ENCODE measurements at places on chromosomes 5 and 9. TPM values are rescaled to one million over a fixed set of nuclear protein-coding genes. Genes with fewer than 3 reads are reported as not detected.

TXNDC8 gene
- not detected for total RNA-seq

OTP gene
- total RNA-seq: not detected

FGF18 gene
- total RNA-seq: 2.3 TPM

SCGB3A2 gene
- total RNA-seq: not detected

HAVCR1 gene
- total RNA-seq: 1.2 TPM

SPATA31D4 gene
- total RNA-seq: not detected

ANKRD31 gene
- 0.55 TPM for total RNA-seq

- no peak for DNase-seq
Observed at GRCh38 chr5:61534481-61535267, 202.6 kb downstream of the ZSWIM6 start.

GRCh38 chr5:6540111-6540827, 91.6 kb downstream of the UBE2QL1 start:
- DNase-seq: no peak

DNA sequence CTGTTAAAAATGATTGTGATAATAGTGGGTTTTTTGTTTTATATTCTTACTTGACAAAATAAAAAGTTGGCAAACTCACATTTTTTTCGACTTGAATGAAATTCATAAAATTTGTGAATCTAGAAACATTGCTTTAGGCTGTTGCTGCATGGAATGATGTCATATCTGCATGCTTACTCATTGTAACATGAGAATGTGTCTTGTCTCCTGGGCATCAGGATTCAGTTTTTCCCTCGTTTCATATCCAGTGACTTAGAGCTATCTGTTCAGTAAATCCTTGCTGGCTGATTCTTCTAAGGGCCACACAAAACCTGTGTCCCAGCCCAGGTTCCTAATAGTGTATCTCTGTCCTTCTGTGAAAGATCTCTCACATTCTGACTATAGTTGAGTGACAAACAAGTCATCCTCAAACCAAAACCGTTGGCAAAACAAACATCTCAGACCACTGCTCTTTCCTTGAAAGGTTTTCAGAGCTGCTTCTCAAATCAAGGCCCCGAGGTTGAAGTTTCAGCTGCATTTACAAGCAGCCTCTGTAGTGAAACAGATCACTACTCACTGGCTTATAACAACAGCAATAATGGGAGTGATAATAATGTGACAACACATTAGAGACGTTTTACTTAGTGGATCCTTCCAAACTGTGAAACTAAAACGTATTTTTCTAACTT, 95.0 kb downstream of the NPR3 start:
- DNase-seq: no peak

- no peak for DNase-seq
Observed at GRCh38 chr9:26132746-26133312, 454.6 kb upstream of the TUSC1 start.

GRCh38 chr9:16461137-16461840, 409.2 kb downstream of the BNC2 start:
- DNase-seq: no peak

GRCh38 chr9:109035684-109036423, 22.6 kb upstream of the CTNNAL1 start:
- DNase-seq: no peak

DNA sequence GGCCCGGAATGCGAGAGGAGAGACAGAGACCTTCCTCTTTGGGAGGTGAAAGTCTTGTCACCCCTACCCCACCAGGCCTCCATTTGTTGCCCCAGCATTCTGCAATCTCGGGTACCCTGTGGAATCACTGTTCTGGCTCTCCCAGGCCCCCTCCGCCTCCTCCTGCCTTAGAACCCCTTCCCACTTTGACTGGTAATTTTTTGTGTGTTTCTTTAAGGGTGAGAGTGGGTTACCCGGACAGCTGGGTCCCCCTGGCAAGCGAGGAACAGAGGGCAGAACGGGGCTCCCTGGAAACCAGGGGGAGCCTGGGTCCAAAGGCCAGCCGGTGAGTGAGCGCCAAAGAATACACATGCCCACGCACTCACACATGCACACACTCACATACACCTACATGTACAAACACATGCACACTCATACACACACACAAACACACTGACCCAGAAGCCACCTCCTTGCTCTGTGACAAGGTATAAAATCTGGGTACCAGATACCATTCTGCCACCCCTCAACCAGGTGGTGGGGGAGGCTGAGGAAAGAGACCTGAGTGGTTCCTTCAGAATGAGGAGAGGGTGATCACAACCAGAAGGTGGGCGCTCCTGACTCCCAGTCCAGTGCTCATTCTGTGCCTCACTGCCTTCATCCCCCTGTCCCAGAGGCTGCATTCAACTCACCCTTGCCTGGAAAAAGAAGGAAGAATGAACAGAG, 30.9 kb upstream of the ORM1 start:
- no peak for DNase-seq

All from progenitor cell of endocrine pancreas (in vitro differentiated cells).